ENCODE measurements at places on chromosomes 13 and 19.

- H3K4me1 ChIP-seq, result no peaks in the 10 kb centered on the region
- no peak overlapping the region for H3K27ac ChIP-seq
- no peak overlapping the region for H3K4me3 ChIP-seq
- no peaks in the 10 kb centered on the region for H3K27me3 ChIP-seq
- no peaks in the 10 kb centered on the region for H3K36me3 ChIP-seq
Measured at GRCh38 chr13:112638919-112639318, 50.9 kb upstream of the ATP11A start.

DNA sequence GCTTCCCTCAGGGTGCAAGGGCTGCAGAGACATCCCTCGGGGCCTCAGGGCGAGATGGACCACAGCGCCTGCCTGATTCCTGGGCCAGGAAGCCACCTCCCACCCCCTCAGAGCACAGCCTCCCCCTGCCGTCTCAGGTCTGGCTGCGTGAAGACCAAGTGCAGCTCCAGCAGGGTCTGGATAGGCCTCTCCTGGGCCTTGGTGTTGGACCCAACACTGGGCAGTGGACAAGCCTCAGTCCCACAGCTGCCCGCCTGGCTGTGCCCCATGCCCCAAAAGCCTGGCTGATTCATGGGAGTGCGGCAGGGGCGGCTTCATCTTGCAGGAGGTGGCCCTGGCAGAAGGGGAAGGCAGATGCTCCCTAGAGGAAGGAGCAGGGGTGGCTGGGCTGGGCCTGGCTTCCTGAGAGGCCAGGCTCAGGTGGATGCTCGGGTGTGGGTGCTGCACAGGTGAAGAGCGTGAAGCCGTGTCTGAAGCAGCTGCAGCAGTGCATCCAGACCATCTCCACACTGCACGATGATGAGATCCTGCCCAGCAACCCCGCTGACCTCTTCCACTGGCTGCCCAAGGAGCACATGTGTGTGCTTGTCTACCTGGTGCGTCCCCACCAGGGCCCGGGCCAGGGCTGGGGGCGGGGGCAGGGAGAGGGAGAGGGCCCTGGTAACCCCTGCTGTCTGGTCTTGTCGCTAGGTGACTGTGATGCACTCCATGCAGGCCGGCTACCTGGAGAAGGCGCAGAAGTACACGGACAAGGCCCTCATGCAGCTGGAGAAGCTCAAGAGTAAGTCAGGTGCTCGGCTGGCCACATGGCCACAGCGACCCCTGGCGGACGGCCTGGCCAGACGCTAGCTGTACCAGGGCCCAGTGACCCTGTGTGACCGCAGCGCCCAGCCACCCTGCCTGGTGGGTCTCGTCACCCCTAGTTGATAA, 21.7 kb downstream of the MAU2 start:
- peaks cover 83% of the 10 kb centered on the region for H3K36me3 ChIP-seq
- H3K27me3 ChIP-seq, result no peaks in the 10 kb centered on the region
- DNase-seq, result no peak
- no peak overlapping the region for H3K27ac ChIP-seq
- H3K4me3 ChIP-seq, result no peak overlapping the region

DNA sequence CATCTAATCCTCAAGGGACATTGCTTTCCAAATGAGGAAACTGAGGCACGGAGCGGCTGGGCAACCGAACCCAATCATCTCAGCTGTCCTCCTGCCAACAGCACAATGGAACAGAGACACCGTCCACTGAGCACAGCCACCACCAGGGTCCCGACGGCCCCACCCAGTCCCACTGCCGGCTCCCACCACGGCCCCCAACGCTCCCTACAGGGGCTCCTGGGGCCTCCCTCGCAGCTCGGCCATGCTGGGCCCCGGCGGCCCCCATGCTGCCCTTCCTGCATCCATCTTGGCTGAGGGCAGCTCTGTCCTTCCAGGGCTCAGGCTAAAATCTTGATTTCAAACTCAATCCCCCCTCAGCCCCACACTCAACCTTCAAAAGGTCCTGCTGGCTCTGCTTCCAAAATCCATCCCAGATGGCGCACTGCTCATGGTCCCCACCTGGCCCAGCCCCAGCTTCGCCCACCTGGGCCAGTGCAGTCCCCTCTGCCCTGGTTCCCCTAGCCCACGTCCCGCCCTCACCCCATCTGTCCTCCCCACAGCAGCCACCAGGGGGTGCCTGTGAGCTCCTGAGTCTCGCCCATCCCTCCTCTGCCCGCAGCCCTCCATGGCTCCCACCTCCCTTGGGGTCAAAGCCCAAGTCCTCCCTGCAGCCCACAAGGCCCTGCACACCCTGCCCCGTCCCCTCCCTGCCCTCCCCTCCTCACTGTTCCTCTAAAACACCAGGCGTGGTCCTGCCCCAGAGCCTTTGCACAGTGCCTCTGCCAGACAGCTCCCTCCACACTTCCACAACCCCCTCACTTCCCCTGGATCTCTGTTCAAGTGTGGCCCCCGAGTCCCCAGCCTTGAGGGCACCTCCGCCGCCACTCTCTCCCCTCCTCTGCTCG, 7.9 kb downstream of the PIP5K1C start:
- peaks cover 49% of the 10 kb centered on the region for H3K4me1 ChIP-seq
- H3K27me3 ChIP-seq, result no peaks in the 10 kb centered on the region
- no peaks in the 10 kb centered on the region for H3K36me3 ChIP-seq
- DNase-seq, result no peak

- no peaks in the 10 kb centered on the region for H3K36me3 ChIP-seq
- H3K4me3 ChIP-seq, result no peak overlapping the region
- no peaks in the 10 kb centered on the region for H3K27me3 ChIP-seq
- no peak overlapping the region for H3K27ac ChIP-seq
- H3K4me1 ChIP-seq, result no peaks in the 10 kb centered on the region
Measured at GRCh38 chr13:83470133-83470797, 412.0 kb downstream of the SLITRK1 start.

- H3K27ac ChIP-seq, result no peak overlapping the region
- no peak overlapping the region for H3K4me3 ChIP-seq
- H3K4me1 ChIP-seq, result no peaks in the 10 kb centered on the region
- no peak for DNase-seq
Measured at GRCh38 chr13:82480415-82480814, 1401.9 kb downstream of the SLITRK1 start.

GRCh38 chr19:42422901-42423461, 4.2 kb downstream of the LIPE start:
- no peaks in the 10 kb centered on the region for H3K36me3 ChIP-seq
- peak overlapping the region; percentile 85 for H3K4me3 ChIP-seq
- no peak for DNase-seq
- H3K27me3 ChIP-seq, result no peaks in the 10 kb centered on the region
- H3K4me1 ChIP-seq, result peaks cover 9% of the 10 kb centered on the region
- H3K27ac ChIP-seq, result no peak overlapping the region

DNA sequence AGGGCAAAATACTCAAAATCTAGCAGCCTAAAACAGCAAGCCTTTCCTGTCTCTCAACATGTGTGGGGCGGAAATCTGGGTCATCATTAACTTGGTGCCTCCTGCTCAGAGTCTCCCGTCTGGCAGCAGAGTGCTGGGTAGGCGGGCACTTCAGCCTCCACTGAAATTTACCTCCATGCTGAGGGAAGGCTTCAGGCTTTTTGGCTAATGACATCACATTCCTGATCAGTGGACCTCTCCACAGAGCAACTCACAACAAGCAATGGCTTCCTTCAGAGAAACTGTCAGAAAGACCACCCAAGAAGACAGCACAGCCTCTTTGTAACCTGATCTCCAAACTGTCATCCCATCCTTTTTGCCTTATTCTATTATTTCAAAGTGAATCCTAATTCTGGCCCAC, 1109.0 kb downstream of the UQCRFS1 start:
- no peak overlapping the region for H3K4me3 ChIP-seq
- no peaks in the 10 kb centered on the region for H3K27me3 ChIP-seq
- no peak for DNase-seq
- H3K36me3 ChIP-seq, result no peaks in the 10 kb centered on the region
- no peaks in the 10 kb centered on the region for H3K4me1 ChIP-seq

DNA sequence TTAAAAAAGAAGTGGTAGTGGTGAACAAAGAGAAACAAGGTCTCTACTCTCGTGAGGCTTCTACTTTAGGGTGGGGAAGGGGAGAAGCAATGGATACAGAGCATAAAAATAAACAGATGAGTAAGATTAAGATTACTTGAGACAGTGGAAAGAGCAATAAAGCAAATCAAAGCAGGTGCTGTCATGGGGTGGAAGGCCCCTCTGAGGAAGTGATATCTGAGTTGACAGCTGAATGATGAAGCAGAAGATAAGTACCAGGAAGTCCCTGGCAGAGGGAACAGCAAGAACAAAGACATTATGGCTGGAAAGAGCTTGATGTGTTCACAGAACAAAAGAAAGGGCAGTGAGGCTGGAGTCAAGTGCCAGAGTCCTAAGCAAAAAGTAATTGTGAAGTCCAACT, 221.8 kb downstream of the ENOX1 start:
- DNase-seq, result no peak
- no peaks in the 10 kb centered on the region for H3K36me3 ChIP-seq
- no peak overlapping the region for H3K4me3 ChIP-seq
- no peaks in the 10 kb centered on the region for H3K4me1 ChIP-seq

GRCh38 chr13:85693889-85694511, 105.2 kb downstream of the SLITRK6 start:
- no peaks in the 10 kb centered on the region for H3K36me3 ChIP-seq
- no peak overlapping the region for H3K4me3 ChIP-seq
- no peaks in the 10 kb centered on the region for H3K27me3 ChIP-seq
- no peak overlapping the region for H3K27ac ChIP-seq

GRCh38 chr13:28031896-28032288, 43.4 kb upstream of the URAD start:
- no peak overlapping the region for H3K4me3 ChIP-seq
- no peak overlapping the region for H3K27ac ChIP-seq
- no peak for DNase-seq
- no peaks in the 10 kb centered on the region for H3K36me3 ChIP-seq
- H3K27me3 ChIP-seq, result no peaks in the 10 kb centered on the region
- no peaks in the 10 kb centered on the region for H3K4me1 ChIP-seq

- H3K36me3 ChIP-seq, result peaks cover 3% of the 10 kb centered on the region
- H3K27me3 ChIP-seq, result no peaks in the 10 kb centered on the region
- no peak for DNase-seq
- peaks cover 51% of the 10 kb centered on the region for H3K4me1 ChIP-seq
- H3K27ac ChIP-seq, result peak overlapping the region; percentile 99
- peak overlapping the region; percentile 97 for H3K4me3 ChIP-seq
Measured at GRCh38 chr19:52190487-52191293, 838 bp downstream of the PPP2R1A start.

DNA sequence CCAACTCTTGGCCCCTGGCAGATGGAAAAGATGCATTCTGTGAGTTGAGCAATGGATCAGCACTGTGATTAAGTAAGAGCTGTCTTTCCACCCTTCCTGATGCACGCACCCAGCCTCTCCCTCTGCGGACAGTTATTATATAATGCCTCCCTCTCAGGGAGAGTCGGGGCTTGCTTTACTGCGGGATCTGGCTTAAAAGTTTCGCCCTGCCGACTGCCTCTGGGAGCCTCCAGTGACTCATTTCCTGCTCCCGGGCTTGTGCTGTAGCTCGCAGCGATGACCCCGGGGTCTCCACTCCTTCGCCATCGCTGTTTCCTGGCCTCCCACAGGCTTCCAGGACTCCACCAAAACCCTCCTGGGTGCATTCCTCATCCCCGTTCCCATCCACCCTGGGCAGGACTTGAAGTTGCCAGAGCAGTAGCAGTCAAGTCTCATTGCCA, 107.4 kb upstream of the SLC7A1 start:
- H3K4me1 ChIP-seq, result no peaks in the 10 kb centered on the region
- H3K4me3 ChIP-seq, result peak overlapping the region; percentile 49
- no peak for DNase-seq

- no peak for DNase-seq
- H3K27me3 ChIP-seq, result no peaks in the 10 kb centered on the region
- no peaks in the 10 kb centered on the region for H3K36me3 ChIP-seq
- H3K4me1 ChIP-seq, result peaks cover 9% of the 10 kb centered on the region
- peak overlapping the region; percentile 84 for H3K27ac ChIP-seq
- peak overlapping the region; percentile 73 for H3K4me3 ChIP-seq
Measured at GRCh38 chr13:24272452-24273161, 36.8 kb upstream of the C1QTNF9 start.

GRCh38 chr13:43911871-43912270, 32.2 kb downstream of the LACC1 start:
- H3K27me3 ChIP-seq, result no peaks in the 10 kb centered on the region
- no peak for DNase-seq
- no peaks in the 10 kb centered on the region for H3K36me3 ChIP-seq

DNA sequence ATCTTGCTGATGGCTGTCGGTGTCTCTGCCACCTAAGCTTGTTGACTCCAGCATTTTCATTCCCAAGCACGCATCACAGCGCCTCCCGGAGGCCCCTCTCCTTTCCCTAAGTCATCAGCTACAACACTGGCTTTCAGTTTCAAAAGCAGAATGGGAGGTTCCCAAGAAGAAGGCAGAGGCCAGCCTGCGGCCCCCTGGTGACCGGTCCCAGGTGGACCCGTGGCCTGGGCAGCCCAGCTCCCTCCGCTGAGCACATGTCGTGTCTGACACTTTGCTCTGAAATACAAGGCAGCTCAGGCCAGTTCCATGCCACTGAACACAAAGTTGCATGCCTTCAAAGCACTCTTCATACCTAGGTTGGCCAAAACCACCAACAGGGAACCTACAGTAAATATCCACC, 8.5 kb downstream of the MLLT1 start:
- no peaks in the 10 kb centered on the region for H3K27me3 ChIP-seq
- H3K4me3 ChIP-seq, result peak overlapping the region; percentile 64
- no peak for DNase-seq
- peaks cover 10% of the 10 kb centered on the region for H3K36me3 ChIP-seq
- peaks cover 46% of the 10 kb centered on the region for H3K4me1 ChIP-seq

GRCh38 chr19:55115446-55116065, 1.9 kb downstream of the PPP1R12C start:
- peaks cover 55% of the 10 kb centered on the region for H3K4me1 ChIP-seq
- H3K27me3 ChIP-seq, result no peaks in the 10 kb centered on the region
- H3K27ac ChIP-seq, result peak overlapping the region; percentile 92
- no peaks in the 10 kb centered on the region for H3K36me3 ChIP-seq
- peak overlapping the region; percentile 75 for H3K4me3 ChIP-seq

GRCh38 chr13:45873491-45874325, 22.2 kb upstream of the SIAH3 start:
- H3K27me3 ChIP-seq, result no peaks in the 10 kb centered on the region
- no peaks in the 10 kb centered on the region for H3K4me1 ChIP-seq
- no peak for DNase-seq
- no peaks in the 10 kb centered on the region for H3K36me3 ChIP-seq
- H3K27ac ChIP-seq, result no peak overlapping the region

GRCh38 chr19:18262917-18263316, 11.3 kb downstream of the IQCN start:
- H3K4me3 ChIP-seq, result no peak overlapping the region
- H3K27me3 ChIP-seq, result no peaks in the 10 kb centered on the region
- no peaks in the 10 kb centered on the region for H3K4me1 ChIP-seq
- peaks cover 51% of the 10 kb centered on the region for H3K36me3 ChIP-seq
- H3K27ac ChIP-seq, result no peak overlapping the region

GRCh38 chr19:16914421-16914820, 25.6 kb downstream of the F2RL3 start:
- H3K36me3 ChIP-seq, result no peaks in the 10 kb centered on the region
- no peaks in the 10 kb centered on the region for H3K27me3 ChIP-seq
- H3K27ac ChIP-seq, result no peak overlapping the region
- no peaks in the 10 kb centered on the region for H3K4me1 ChIP-seq

DNA sequence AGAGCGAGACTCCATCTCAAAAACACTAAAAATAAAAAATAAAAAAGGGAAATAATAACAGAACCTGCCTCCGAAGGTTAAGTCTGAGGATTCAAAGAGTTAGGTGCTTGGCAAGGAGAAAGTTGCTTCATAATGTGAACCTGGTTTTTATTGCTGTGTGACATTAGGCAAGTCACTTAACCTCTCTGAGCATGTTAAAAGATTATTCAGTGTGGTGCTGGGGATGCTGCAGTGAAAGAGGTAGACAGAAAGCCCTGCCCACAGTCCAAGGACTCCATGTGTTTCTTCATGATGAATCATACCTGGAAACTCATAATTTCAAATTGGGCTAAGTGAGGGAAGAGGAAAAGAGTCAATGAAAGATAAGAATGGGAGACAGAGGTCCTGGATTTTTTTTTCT, 2.4 kb downstream of the IL27RA start:
- no peak overlapping the region for H3K4me3 ChIP-seq
- no peaks in the 10 kb centered on the region for H3K36me3 ChIP-seq
- H3K27me3 ChIP-seq, result no peaks in the 10 kb centered on the region
- peaks cover 13% of the 10 kb centered on the region for H3K4me1 ChIP-seq

Measured in thoracic aorta (tissue), 2 donors.